ENCODE measurements at places on chromosomes 4 and X.

DNA sequence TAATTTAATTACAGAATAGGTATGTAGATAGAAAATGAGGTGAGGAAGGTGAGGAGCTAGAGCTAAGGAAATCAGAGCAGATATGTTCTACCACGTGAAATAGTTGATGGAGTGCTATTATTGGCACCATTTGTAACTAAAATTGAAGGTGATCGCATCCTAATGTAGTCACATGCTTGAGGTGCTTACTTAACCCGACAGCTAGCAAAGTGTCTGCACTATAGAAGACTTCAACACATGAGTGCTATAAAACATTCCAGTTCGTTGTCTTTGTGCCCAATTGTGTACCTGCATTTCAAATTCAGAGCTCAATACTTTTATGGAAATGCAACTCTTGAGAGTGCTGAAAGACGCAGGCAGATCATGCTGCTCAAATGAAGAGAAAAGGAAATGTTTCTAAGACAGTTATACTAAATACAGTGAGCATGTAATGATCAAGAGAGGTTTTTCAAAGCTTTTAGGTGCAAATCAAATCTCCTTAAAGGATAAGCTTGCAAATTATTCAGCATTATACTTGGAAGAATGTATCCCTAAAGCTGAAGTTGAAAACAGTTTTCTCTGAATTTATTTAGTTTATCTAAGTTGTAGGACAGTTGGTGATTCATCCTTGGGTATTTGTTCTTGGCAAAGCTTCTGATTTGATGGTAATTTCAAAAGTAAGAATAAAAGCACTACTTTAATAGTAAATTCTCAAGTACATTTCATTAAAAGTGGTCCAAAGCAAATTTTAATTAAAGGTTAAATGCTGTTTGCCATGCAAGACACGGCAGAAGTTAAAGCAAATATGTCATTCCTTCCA lies 223.9 kb upstream of the EPHA5 start:
- no peak for DNase-seq

- DNase-seq: no peak
Observed at GRCh38 chr4:112518675-112519074, 2.7 kb upstream of the NEUROG2 start.

- no peak for DNase-seq
Observed at GRCh38 chrX:48896611-48897011, 957 bp downstream of the TIMM17B start.

- DNase-seq: no peak
Observed at GRCh38 chrX:141989134-141989533, 85.4 kb downstream of the MAGEC1 start.

DNA sequence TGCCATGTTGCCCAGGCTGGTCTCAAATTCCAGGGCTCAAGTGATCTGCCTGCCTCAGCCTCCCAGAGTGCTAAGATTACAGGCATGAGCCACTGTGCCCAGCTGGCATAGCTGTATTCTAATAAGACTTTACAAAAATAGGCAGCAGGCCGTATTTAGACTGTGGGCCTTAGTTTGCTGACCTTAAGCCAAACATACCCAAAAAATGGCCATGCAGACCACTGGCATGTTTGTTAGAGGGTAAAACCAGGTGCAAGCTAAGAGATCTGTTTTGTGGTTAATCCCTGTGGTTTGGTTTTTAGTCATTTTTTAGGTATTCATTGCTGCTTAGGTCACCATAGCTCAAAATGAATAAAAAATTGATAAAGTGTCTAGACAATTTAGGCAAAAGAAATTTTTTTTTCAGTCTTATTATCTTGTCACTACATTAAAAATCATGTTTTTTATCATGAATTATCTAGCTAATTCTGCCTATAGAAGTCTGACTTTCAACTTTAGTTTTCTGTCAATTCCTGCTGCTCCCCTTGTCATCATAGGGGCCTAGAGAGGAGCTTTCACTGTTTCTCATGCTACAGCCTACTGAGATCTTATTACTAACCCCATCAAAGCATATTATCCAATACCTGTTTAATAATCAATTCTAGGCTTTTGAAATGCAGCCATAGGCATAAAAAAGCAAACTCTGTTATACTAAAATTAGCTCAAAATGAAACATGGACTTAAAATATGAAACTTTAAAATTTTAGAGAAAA lies 7.5 kb upstream of the SPINK2 start:
- no peak for DNase-seq

- DNase-seq: no peak
Observed at GRCh38 chrX:24643116-24643515, 4.0 kb downstream of the PCYT1B start.

DNA sequence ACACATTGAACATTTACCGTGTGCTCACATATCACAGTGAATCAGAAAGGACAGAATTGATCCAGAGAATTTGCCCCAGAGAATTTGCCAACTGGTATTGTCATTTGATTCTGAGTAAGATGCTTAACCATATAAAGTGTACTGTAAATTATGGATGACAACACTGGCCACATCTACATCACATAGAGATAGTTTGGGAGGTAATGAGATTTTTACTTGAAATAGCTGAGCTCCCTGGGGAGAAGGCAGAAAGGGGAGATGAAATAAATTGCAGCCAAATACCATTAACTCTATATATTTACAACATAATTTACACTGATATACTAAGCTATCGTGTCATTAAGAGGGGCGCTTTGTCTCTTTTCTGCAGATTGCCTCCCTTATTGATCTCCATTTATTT lies 564.0 kb downstream of the KCNIP4 start:
- DNase-seq: no peak

- no peak for DNase-seq
Observed at GRCh38 chr4:147094238-147094637, 148.6 kb upstream of the TTC29 start.

GRCh38 chrX:18368402-18368801 lies 13.9 kb upstream of the SCML2 start:
- no peak for DNase-seq

GRCh38 chr4:1053080-1053661 lies 41.7 kb downstream of the FGFRL1 start:
- DNase-seq: no peak

GRCh38 chr4:138400543-138400942 lies 158.4 kb upstream of the SLC7A11 start:
- no peak for DNase-seq

DNA sequence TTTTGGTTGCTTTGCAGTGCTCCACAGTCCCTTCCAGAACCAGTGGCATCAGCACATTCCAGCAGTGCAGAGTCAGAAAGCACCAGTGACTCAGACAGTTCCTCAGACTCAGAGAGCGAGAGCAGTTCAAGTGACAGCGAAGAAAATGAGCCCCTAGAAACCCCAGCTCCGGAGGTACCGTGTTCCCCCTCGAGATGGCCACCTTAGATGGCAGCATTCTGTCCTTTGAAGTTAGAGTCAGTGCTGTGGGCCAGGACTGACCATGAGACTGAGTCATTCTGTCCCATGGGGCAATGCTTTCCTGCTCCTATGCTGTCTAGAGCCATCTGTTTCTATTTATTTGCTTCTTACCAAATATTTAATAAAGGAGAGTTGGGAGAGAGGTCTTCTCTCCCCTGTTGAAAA lies 112.3 kb downstream of the KLHL8 start:
- DNase-seq: no peak

DNA sequence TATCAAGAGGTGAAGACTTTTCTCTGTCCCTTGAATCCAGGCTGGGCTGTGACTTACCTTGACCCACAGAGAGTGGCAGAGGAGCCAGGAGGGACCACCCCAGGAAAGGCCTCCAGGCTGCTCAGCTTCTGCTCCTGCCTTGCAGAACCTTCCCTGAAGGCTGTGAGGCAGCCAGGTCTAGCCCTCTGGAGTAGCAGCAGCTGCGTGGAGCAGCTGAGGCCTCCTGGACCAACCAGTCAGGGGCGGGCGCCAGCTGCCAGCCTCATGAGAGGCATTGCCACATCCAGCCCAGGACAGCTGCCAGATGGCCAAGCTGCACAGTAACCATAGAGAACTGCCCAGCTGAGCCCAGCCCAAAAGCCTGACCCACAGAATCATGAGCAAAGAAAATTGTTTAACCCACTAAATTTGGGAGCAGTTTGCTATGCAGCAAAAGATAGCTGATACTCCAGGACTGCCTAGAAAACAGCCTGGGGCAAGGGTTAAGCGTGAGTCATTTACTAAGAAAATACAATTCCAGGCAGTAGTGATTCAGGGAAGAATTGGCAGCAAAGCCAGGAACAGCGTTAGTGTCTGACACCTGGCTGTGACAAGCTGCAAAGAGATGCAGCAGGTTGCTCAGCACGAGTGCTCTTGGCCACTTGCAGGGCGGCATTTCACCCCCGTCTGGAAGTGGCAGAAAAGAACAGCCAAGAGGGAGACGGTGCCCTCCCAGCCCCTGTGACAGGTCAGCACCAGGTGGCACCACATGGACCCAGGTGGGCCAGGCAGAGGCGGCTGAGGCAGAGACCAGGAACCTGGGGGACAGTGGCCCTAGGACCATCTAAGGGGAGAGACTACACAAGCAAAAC lies 14.7 kb upstream of the PDE6B start:
- DNase-seq: no peak

DNA sequence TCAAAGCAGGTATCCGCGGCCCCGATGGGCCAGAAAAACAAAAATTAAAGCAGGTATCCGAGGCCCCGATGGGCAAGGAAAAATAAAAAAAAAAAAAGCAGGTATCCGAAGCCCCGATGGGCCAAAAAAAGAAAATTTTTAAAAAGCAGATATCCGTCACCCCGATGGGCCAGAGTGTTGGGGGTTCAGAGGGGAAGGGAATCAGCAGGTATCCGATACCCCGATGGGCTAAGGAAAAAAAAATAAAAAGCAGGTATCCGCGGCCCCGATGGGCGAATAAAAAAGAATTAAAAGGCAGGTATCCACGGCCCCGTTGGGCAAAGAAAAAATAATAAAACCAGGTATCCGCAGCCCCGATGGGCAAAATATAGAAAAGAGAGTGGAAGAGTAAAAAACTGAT lies 289.0 kb downstream of the CHIC1 start:
- no peak for DNase-seq

DNA sequence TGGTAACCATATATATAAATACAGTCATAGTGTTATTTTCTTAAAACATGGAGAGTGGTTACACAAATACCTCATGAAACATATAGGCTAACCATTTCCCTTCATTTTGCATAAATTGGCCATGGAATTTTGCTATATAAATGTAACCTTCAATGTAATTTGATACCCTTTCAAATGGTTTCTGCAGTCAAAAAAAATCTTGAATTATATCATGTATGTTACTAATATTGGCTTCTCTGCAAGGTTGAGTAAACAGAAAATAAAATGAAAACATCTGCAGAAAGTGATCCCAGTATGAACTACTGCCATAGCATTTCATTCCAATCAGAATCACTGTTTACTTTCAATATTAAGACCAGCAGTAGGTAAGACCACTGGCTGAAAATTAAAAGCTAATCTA lies 1165.9 kb upstream of the TENM3 start:
- no peak for DNase-seq

GRCh38 chr4:141375855-141376254 lies 155.2 kb downstream of the ZNF330 start:
- no peak for DNase-seq

GRCh38 chr4:129218360-129218759 lies 122.4 kb downstream of the C4orf33 start:
- DNase-seq: no peak

DNA sequence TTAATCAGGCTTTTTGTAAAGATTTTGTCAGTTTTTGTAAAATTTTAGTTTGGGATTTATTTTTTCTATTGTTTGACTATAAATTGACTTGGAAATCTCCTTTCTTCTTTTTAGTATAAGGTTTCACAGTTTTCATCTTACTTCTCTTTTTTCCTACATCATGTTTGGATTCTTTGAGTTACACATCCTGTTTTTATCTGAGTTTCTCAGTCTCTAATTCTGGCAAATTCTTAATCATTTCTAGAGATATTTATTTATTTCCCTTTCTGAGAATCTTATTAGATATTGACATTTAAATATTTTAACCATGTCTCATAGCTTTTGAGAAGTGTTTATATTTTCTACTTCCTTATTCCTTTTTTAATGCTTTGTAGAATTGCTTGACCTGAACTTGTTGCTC lies 20.7 kb downstream of the USP53 start:
- DNase-seq: no peak

- DNase-seq: no peak
Observed at GRCh38 chrX:13088156-13088487, 43.7 kb upstream of the FAM9C start.

DNA sequence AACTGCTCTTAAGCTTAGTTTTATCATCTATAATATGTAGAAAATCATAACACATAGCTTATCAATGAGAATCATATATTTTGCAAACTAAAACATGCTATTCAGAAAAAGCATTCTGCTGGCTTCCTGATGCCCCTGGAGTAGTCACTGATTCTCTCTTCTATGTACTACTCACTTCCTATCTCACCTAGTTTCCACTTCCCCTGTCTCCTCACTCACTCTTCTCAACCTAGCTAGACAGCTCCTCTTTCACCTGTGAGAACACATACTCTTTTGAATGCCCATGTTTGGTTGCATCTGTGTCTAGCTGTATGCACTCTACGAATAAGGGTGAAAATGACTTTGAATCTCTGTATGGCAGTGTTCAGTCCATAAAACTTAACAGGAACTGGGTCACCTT lies 9.3 kb downstream of the TMEM144 start:
- no peak for DNase-seq

DNA sequence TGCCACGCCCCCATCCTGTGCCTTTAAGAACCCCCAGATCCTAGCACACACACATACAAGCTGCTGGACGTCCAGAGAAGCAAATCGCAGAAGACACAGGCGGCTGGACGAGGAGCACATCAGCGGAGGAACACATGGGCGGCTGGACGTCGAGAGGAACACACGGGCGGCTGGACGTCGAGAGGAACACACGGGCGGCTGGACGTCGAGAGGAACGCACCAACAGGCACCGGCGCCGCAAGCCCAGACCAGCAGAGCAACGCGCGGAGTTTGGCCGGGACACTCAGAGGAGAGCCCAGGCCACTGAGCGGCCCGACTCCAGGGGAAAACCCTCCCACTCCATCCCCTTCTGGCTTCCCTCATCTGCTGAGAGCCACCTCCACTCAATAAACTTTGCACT lies 17.2 kb downstream of the ZCCHC13 start:
- DNase-seq: no peak

DNA sequence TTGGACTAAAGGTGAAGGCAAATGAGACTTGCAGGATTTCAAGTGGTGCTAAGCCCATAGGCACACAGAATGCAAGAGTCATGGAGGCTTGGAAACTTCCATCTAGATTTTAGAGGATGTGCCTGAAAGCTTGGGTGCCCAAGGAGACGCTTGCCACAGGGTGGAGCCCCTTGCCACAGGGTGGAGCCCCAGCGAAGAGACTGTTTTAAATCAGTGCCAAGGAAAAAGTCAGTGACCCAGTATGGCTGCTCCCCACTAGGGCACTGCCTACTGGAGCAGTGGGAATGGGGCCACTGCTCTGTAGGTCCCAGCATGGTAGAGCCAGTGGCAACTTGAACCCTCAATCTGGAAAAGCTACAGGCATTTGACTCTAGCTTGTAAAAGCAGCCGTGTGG lies 794.2 kb upstream of the LCORL start:
- no peak for DNase-seq

- no peak for DNase-seq
Observed at GRCh38 chr4:93918856-93919255, 90.3 kb downstream of the ATOH1 start.

GRCh38 chrX:46456125-46456922 lies 88.9 kb downstream of the ZNF674 start:
- DNase-seq: no peak
